ENCODE measurements at places on chromosomes 3 and 15.

DNA sequence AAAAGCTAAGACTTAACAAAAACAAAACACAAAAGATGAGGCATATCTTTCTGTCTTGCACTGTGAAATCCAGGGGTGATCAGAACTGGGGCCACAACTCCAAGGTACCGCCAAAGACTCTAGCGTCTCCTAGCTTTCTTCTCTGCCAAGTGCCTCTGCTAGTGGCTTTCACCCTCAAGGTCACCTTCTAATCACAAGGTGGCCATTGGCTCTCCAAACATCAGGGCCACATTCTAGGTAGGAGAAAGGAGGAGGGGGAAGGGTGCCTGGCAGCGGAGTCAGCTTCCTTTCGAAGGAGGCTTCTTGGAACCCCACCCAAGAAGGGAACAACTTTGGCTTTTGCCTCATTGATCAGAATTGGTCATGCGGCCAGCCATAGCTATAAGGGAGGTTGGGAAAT is 168.8 kb upstream of the SMAD3 start:
- DNase-seq = no peak

GRCh38 chr3:10855083-10855870 is 39.2 kb downstream of the SLC6A11 start:
- DNase-seq = no peak

DNA sequence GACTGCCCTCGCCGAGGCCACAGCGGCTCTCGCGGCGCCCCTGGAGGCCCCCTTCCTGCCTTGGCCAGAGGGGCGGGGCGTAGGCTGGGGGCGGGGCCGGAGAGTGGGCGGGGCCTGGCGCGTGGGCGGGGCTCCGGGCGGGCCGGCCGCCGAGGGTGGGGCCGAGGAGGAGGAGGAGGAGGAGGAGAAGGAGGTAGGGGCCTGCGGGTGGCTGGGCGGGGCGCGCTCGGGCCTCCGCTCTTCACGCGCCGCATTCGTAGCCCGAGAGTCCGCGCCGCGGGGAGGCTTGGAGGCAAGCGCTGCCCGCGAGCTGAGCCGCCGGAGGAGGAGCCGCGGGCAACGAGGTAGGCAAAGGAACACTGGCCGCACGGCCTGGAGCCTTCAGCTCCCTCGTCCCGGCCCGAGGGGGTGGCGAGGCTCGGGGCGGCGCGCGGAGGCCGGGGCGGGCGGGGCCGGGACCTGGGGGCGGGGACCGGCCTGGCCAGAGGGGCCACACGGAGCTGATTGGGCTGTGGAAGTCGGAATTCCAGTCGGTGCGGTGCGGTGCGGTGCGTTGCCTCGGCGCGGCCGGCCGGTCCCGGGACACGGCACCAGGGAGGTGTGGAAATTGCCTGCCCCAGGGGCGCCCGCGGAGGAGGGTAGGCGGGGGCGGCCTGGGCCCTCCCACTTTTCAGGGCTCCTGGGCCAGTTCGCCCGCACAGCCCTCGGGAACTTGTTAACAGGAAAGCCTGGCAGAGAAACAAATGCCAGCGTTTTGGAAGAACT is at the start of gene PPP2R3A:
Gene PPP2R3A (plus strand): TSS at position 223 of the 765 bp plus-strand sequence. CDS start 35,771 bp downstream, outside the sequence.
- peak; percentile 41 for DNase-seq

GRCh38 chr15:75043509-75044257 is 20.3 kb downstream of the PPCDC start:
- no peak for DNase-seq

DNA sequence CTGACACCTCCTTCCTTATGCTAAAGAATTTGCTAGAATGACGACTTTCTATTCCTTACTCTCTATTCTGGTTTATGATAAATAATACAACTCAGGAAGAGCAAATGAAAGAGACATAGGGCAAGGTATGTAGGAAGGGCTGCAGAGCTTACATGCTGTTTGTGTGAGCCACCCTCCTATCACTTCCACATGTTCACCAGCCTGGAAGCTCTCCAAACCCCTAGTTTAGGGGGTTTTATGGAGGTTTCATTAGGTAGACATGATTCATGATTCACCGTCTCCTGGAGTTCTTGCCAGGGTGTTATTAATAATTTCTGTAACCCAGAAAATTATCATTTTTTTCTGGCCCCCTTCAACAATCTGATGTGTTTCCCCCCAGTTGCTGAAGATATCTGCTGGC is 172.1 kb upstream of the COL8A1 start:
- DNase-seq = no peak
